Activated naive CD4-positive, alpha-beta T cell treated with anti-CD3 and anti-CD28 coated beads, Interleukin-2, amount 10 ng/mL, durations not matched to agents 5 hours and 36 hours (primary cell): ENCODE measurements at places on chromosomes 6 and 20. TPM values are rescaled to one million over a fixed set of nuclear protein-coding genes. Genes with fewer than 3 reads are reported as not detected.

Gene MATN4
- not detected for total RNA-seq

Gene HMGN4
- 98.6 TPM for total RNA-seq

Gene WFDC10B
- not detected for total RNA-seq

Gene TGM2
- total RNA-seq = 0.10 TPM

Gene SNAP25
- total RNA-seq = not detected

Gene MOG
- not detected for total RNA-seq

Gene RRAGD
- total RNA-seq = 10.8 TPM

Gene NRN1
- 15.4 TPM for total RNA-seq

Gene SLC23A2
- 21.7 TPM for total RNA-seq
